ENCODE measurements at places on chromosomes 6 and 20. TPM values are rescaled to one million over a fixed set of nuclear protein-coding genes. Genes with fewer than 3 reads are reported as not detected.

Gene HLA-DQA2
- polyA plus RNA-seq: 0.30 TPM

Gene PTPRK
- polyA plus RNA-seq: 29.1 TPM

Gene DNMT3B
- 7.2 TPM for polyA plus RNA-seq

Gene RSPH3
- polyA plus RNA-seq: 15.0 TPM

Gene TFAP2C
- polyA plus RNA-seq: 1.3 TPM

Gene HMGCLL1
- 3.6 TPM for polyA plus RNA-seq

Gene FOXF2
- polyA plus RNA-seq: 0.35 TPM

Gene BACH2
- 11.5 TPM for polyA plus RNA-seq

Gene COL12A1
- polyA plus RNA-seq: 109 TPM

Gene TMC2
- polyA plus RNA-seq: 0.09 TPM

Gene TCP11
- 2.8 TPM for polyA plus RNA-seq

All from left renal pelvis (tissue), 4 donors.